ENCODE measurements at places on chromosomes 11 and 22.

DNA sequence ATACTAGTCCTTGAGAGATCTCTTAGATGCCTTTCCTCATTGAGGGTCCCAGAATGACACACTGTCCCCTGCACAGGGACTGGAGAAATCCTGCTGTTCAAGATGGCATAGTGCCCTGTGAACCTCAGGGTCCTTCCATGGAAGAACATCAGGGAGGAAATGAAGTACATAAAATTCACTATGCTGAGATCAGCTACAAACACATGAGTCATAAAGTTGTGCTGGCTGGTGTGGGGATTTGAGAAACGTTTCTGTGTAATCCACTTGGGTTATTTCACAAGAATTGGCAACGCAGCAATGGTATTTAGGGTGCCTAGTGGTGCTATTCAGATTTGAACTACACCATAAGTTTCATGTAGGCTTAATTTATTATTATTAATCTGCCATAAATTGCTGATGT, 174.4 kb downstream of the MAML2 start:
- no peak for DNase-seq

DNA sequence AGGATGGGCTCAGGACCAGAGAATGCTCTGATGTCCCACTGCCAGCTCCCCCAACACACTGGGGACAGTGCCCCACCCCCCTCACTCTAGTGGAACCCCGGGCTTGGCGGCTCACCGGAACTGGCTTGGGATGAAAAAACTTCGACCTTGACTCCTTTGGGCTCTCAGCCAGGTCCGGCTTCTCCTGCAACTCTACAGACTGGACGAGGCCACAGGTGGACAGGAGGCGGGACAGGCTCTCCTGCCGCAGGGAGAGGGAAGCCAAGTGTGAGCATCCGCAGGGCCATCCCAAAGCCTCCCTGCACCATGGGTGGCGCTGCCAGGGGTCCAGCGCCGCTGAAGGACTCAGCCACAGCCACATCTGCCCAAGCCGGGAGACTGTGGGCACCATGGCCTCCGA, 3.7 kb downstream of the RRP7A start:
- no peak for DNase-seq

DNA sequence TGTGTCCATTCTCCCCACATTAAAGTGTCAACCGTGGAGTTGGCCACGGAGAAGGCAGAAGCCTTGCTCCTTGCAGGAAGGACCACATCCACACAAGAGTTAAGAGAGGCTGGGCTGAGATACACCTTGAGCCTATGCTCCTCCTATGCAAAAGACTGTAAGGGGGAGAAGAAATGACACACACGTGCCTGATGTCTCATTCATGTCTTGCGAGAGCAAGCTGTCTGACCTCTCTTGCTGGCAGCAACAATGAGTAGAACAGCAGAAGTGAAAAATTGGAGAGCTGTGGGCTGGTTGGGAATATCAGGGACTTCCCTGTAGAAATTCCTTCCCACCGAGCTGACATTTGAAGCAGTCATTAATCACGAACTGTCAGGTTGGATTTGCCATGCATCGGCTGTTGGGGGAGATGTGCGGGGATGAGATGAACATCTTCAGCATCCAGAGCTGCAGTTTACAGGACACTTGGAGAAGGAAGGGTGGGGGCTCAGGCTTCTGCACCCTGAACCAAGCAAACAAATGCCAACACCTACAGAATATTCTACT, 139.3 kb downstream of the MYO18B start:
- no peak for DNase-seq

- DNase-seq = no peak
Observed at GRCh38 chr22:46911346-46911745, 148.9 kb downstream of the TBC1D22A start.

GRCh38 chr22:37354261-37354660, 72.0 kb downstream of the CYTH4 start:
- DNase-seq = no peak

GRCh38 chr11:132343445-132344175, 973.2 kb downstream of the NTM start:
- DNase-seq = no peak

DNA sequence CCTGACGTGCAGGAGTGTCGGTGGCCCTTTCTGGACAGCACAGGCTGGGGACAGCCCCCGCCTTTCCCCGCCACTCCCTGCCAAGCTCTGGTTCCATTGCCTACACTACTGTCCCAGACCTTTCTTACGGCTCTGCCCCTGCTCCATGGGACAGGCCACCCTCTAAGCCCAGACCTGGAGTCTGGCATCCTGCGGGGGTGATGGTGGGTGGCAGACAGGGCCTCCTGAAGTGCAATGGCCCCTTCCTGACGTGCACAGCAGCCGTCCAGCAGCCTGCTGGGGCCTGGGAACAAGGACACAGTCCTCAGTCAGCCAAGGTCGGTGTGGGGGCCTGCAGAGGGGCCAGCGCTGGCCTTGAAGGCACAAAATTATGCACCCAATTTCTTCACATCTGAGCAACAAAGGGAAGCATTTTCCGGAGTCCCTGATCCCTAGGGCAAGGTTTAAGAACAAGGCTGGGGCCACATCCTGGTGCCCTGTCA, 79.7 kb upstream of the KCNQ1OT1 start:
- no peak for DNase-seq

DNA sequence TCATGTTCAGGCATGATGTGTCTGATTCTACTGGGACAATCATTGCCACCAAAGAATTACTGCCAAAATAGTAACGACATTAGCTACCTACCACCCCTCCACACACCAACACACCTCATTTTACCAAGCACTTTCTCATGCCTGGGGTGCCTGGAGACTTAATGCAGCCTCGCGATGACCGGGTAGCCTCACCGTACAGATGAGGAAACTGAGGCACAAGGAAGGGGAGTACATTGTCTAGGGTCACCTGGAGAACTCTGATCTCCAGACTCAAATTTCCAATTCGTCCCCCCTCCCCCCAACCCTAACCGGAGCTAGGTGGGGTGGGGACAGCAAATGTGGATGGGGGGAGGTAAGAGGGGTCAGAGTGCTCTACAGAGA, 2.7 kb upstream of the RTN4RL2 start:
- DNase-seq = no peak

DNA sequence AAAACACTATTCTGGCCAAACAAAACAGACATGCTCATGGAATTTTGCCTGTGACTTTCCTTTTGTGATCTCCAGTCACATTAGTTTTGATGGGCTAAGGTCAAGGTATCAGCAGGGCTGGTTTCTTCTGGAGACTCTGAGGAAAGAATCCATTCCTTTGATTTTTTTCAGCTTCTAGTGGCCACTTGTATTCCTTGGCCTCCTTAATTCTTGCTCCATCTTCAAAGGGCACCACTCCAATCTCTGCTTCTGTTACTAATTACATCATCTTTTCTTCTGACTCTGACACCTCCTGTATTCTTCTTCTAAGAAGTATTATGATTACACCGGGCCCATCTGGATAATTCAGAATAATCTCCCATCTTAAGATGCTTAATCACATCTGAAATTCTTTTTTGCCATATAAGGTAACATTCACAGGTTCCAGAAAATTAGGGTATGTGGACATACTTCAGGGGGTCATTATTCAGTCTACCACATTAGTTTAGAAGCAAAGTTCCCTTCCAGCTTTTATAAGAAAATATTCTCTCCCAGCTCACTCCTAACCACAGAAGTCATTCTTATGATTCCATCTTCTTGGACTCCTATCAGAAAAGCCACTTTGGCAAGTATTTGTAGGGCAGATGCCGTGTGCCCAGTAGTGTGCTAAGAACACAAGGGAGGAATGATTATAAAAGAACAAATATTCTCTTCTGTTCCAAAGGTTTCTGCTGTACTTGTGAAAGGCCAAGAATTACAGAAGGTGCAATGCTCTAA, 56.4 kb upstream of the FSHB start:
- DNase-seq = no peak

GRCh38 chr11:18394928-18395734, 768 bp downstream of the LDHA start:
- DNase-seq = no peak

GRCh38 chr11:70360211-70360610, 38.1 kb upstream of the CTTN start:
- no peak for DNase-seq

DNA sequence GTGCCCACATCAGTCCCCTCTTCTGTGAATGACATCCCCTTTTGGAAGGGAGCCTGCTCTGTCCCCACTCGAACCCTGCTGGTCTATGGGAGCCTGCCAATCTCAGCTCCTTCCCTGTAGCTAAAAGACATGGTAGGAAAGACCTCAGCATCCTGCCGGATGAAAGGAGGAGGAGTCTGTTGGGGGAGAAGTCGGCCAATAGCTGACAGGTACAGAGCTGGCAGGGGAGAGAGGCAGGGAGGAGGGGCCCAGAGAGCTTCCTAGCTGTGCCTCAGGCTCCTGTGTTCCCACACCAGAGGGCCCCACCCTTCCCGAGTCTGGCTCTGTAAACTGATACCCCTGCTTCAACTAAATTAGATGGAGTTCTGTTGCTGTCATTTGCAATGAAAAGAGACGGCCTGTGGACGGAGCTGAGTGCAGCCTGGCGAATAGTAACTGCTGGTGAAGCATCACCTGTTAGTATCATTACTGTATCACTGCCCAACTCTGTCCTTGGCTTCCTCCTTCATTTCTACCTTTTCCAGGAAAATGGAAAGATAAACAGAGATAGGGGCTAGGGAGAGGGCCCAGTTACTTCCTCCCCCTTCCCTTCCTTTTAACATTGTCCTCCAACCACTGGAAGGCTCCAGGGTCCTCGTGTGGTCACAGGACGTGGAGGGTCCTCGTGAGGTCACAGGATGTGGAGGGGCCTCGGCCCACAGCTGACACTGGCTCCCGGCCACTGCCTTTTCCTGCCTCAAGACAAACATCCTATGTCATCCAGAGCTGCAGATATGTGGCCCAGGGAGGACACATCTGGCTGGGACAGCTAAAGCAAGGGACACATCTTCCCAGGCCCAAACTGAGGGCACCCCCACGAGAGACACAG, 15.1 kb downstream of the FXYD6 start:
- DNase-seq = no peak

GRCh38 chr11:548700-549603, 11.6 kb downstream of the LMNTD2 start:
- no peak for DNase-seq

GRCh38 chr11:10743354-10744000, 7.6 kb upstream of the CTR9 start:
- DNase-seq = peak; percentile 27

- no peak for DNase-seq
Observed at GRCh38 chr22:27226666-27227065, 569.3 kb downstream of the MIAT start.

GRCh38 chr11:120169981-120170698, 32.2 kb upstream of the TRIM29 start:
- no peak for DNase-seq

DNA sequence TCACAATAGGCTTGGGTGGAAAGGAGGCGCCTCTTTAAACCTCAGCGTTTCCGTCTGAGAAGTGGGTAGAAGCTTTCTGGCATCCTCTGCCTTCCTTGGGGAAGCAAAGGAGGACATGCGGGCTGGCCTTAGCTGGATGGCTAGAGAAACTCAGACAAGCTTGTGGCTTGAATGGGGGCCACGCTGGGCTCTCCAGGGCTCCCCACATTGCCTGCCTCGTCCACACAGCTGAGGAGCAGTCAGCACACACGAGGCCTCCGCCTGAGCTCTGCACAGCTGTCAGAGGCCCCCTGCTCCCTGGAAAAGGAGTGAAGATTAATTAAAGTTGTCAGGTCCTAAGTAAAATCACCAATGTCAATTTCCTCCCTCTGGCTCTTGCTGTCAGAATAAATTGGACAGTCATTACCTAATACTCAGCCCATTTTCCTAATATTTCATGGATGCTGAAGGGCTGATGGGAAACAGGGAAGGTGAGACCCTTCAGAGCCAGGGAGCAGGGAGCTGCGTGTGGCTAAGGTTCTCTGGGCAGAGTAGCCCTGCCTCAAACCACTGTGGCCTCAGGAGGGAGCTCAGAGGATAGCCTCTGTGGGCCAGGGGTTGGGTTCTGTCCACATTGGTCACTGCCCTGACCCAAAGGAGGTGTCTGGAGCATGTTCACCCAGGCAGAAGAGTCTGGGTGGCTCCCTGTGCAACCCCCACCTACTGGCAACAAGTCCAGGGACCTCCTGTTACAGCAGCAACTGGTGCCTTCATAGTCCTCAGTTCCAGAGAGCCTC, 118.3 kb upstream of the CD82 start:
- DNase-seq = no peak

GRCh38 chr22:41917903-41918791, 3.3 kb upstream of the SHISA8 start:
- DNase-seq = no peak

GRCh38 chr11:104361975-104362374, 198.0 kb upstream of the PDGFD start:
- no peak for DNase-seq

DNA sequence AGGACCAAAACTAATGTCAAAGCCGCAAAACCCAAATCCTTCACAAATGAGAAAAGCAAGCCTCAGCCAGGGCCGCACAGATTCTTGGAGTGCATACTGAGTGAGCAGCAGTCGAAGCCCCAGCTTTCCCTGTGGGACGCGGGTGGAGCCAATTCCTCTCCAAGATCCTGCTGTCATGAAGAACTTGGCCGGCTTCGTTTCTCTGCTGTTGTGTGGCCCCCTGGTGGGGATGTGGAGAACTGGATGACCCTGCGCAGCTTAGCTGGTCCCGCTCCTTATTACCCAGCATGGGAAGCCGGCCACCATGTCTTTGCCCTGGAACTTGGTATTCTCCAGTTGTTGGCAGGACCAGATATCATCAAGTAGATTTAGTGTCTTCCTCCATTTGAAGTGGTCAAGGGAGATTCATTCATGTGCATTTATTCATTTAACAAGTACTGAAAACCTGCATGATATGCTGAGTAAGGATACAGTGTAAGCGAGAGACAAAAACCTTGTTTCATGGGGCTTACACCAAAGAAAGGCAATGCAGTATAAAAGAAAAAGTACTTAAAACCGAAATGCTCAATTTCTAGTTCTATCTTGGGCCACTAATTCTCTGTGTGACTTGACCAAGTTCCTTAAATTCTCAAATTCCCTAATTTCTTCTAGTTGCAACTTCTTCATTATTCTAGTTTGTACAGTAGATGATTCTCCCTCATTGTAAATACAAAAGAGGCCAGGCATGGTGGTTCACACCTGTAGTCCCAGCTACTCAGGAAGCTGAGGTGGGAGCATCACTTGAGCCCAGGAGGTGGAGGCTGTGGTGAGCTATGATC, 56.7 kb upstream of the CRTAM start:
- peak; percentile 66 for DNase-seq

GRCh38 chr22:21755851-21756284, 20.3 kb upstream of the YPEL1 start:
- DNase-seq = no peak
